AG08396 (cell line): ENCODE measurements at places on chromosomes 12 and 14.

DNA sequence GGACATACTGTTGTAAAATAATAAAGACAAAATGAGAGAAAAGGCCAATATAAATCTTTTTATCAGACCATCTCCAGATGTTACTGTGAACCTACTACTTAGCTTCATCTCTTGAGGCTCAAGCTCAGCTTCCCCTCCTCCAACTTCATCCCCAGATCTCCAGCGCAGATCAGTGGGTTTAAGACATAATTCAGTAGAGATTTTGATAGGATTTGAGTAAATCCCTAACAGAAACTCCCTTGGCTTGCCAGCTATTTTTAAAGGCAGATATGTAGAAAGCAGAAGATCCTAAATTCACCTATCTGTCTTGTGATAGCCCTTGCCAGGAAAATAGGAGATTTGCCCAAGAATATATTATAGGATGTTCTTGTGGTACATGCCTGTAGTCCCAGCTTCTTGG, 236.7 kb downstream of the FBXL14 start:
- no peak for DNase-seq

DNA sequence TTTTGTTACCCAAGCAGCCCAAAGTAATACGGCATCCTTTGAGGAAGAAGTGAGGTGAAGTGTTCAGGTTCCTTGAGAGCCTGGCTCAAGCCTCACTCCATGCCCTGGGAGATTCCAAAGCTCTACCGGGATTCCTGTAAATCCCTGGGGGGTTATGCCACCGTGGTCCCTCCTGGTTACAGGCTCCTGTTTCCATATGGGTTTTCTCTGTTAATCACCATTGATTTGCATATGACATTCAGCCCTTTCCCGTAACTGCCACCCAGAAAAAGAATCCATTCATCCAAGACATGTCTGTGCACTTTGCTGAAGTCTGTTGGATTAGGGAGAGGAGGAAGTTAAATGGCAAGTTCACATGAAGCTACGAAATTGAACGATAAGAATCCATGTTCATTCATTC, 27.9 kb upstream of the CCDC60 start:
- DNase-seq: no peak

GRCh38 chr12:43789941-43790340, 16.2 kb downstream of the TWF1 start:
- DNase-seq: no peak

GRCh38 chr14:47490353-47490752, 185.1 kb downstream of the MDGA2 start:
- no peak for DNase-seq

GRCh38 chr14:59331217-59331616, 134.0 kb downstream of the GPR135 start:
- DNase-seq: no peak

GRCh38 chr14:26833621-26834176, 235.9 kb upstream of the NOVA1 start:
- no peak for DNase-seq

- DNase-seq: no peak
Observed at GRCh38 chr12:45377815-45378214, 161.9 kb downstream of the ANO6 start.

- no peak for DNase-seq
Observed at GRCh38 chr12:65640489-65640901, 183.8 kb upstream of the HMGA2 start.

DNA sequence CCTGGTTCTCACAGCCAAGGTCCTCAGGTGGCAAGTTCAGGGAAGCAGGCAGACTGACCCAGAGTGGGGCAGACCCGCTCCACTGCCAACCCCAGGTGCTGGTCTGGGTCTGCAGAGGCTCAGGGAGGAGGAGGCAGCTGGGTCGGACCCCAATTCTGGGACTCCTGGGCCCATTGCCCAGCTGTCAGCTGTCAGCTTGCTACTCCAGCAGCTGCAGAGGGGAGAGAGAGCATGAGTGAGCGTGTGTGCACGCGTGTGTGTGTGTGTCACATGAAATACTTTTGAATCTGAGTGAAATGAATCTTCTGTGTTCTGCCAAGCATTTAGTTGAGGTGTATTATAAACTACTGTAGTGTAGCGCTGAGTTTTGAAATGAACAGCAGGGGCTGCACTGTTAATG, 30.8 kb downstream of the XRCC3 start:
- no peak for DNase-seq

DNA sequence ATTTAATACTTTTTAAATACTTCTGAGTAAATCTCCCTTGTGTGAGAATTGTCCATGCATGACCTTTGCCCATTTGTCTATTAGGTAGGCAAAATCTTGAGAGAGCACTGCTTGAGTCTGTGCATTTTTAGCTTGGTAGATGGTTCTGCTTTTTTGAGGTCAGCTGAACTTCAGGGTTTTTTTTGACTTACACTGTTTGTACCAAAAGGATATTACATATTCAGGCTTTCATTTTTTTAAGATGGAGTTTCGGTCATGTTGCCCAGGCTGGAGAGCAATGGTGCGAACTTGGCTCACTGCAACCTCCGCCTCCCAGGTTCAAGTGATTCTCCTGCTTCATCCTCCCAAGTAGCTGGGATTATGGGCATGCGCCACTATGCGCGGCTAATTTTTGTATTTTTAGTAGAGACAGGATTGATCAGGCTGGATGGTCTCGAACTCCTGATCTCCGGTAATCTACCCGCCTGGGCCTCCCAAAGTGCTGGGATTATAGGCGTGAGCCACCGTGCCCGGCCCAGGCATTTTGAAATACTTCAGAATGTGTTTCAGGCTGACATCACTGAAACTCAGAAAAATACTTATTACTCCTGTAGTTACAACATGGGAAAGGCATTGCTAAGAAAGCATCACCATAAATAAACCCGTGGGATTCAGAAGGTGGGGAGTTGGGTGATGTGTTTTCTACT, 11.1 kb downstream of the RASSF3 start:
- DNase-seq: peak; percentile 48

DNA sequence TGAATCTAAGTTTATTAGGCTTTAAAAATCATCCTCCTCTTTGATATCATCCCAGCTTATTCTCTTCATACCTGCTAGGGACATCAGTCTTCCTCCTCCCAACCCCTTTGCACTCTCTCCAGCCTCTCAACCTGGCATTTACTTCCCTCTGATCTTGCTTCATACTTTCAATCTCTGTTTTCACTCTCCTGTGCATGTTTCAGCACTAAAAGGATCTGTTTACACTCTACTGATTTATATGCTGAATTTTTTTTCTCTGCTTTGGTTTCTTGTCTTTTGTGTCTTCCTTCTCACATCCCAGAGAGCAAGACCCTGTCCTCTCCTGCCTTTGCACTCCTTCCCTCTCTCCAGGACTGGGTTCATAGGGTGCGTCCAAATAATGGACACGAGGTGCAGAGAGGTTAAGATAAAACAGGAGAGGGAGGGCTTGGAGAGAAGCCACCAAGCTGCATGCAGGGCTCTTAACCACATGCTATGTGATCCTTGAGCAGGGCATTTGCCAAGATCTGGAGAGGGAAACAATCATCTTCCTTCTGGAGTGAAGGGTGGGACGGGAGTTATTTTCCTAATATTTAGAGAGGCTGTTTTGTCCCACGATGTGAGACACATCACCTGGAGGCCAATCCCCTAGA, 3.0 kb upstream of the CISTR start:
- no peak for DNase-seq

DNA sequence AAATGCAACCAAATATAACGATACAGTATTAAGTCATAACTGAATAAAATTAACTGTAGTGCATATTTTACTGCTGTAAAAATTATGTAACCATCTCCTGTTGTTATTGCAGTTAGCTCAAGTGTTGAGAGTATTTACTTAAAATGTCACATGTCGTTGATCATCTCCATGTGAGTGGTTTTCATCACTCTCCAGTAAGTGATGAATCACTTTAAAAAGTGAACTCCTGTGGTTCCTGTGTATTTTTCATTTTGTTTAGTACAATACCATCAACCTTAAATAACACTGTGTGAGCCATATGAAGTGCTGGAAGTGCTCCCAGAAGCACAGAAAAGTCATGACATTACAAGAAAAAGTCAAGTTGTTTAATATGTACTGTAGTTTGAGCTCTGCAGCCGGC, 104.7 kb upstream of the SLCO1B1 start:
- no peak for DNase-seq

DNA sequence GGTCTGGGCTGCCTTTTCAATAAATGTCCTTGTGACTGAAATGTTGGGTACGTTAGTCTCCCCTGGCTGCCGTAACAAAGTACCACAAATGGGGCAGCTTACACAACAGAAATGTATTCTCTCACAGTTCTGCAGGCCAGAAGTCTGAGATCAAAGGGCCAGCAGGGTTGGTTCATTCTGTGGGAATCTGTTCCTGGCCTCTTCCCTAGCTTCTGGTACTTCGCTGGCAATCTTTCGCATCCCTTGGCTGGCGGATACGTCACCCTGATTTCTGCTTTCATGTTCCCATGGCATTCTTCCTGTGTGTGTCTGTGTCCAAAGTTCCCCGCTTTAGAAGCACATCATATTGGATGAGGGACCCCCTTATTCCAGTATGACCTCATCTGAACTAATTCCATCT, 95.8 kb upstream of the NCOR2 start:
- no peak for DNase-seq

DNA sequence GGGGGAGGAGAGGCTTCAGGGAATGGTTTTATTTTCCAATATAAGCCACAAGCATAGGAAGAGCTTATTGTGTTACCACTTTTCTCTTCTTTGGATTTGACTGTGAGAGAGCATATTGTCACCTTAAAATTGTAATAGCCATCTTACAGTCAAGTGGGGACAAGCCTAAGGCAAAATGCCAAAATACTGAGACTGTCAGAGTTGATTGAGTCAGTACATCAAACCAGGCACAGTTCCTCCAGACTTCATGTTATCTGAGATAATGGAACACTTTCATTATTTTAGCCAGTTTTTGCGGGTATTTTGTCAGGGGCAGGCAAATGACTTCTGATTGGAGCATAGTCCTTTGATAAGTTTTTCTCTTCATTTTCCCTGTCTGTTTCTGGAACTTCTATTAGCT, 19.5 kb upstream of the NUBPL start:
- DNase-seq: no peak

DNA sequence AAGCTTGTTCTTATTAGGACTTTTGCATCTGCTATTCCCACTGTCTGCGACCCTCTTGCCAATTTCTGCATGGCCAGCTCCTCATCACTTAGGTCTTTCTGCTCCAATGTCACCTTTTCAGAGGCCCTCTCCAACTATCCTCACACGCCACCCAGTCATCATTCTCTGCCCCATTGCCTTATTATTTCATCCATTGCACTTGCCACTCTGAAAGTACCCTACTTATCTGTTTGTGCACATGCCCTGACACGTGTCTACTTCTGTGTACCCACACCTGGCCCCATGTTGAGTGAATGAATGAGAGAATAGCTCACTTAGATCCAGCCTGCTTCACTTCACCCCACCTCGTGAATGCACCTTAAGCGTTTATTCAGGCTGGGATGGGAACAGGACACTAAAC, 218.7 kb upstream of the TBX3 start:
- DNase-seq: no peak

DNA sequence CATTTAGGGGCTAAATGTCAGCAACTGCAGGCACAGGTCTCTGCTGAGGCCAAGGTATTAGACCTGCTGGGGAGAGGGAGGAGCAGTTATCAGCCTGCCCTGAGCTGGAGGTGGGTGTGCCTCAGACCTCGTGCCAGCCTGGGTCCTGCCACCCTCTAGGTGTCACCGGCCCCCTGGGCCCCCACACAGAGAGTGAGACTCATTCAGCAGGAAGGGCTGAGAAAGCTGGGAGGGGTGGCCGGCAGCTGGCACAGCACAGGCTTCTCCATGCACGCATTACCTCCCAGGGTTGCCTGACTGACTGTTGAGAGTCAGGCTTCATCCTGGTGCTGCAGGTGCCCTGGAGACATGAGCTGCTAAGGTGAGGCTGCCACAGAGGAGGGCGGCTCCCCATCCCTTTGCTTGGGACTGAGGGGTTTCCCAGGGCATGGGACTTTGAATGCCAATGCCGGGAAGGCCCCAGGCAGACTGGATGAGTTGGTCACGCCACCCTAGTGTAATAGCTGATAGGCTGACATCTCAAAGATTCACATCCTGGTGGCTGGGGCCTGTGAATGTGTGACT, 75.3 kb upstream of the C14orf180 start:
- DNase-seq: no peak

GRCh38 chr14:73714656-73715081, 485 bp upstream of the PNMA1 start:
- DNase-seq: no peak

- DNase-seq: no peak
Observed at GRCh38 chr12:100324498-100324897, 32.4 kb upstream of the SLC17A8 start.

DNA sequence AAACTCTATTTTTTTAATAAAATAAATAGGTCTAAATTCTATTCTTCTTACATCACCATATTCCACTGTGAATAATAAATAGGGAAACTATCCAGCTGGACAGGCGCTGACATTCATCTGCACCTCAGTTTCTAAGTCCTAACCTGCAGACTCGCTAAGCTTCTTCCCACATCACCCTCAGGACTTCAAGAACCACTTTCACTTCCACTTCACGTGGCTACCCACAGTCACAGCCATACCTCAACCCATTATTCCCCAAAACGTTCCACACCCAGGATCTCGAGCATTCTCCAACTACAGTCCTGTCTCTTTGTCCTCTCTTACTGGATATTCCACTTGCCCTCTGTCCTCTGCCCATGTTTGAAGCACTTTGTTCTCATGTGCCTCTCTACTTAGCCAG, 71.1 kb downstream of the C2CD5 start:
- no peak for DNase-seq

GRCh38 chr12:108047071-108047550, 82.0 kb upstream of the WSCD2 start:
- no peak for DNase-seq

DNA sequence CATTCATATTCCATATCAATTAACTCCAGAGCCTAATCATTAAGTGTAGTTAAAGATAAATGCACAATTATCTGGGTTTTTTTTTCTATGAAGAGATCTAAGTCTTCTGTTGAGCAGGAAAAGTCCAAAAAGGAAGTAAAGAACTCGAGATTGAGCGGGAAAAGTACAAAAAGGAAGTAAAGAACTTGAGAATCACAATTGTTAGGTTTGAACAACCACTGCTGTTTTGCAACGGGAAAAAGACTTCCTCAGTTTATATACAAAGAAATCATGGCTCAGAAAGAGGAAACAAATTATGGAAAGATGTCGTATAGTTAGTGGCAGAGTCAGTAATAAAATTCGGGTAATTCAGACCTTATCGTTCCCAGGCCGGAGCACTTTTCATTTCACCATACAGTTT, 63.3 kb downstream of the PPP1R12A start:
- DNase-seq: no peak

GRCh38 chr12:93689076-93689834, 12.1 kb downstream of the CRADD start:
- no peak for DNase-seq

- DNase-seq: no peak
Observed at GRCh38 chr14:26180221-26180620, 417.6 kb downstream of the NOVA1 start.

- DNase-seq: no peak
Observed at GRCh38 chr14:93032421-93032936, 83.2 kb downstream of the ITPK1 start.

DNA sequence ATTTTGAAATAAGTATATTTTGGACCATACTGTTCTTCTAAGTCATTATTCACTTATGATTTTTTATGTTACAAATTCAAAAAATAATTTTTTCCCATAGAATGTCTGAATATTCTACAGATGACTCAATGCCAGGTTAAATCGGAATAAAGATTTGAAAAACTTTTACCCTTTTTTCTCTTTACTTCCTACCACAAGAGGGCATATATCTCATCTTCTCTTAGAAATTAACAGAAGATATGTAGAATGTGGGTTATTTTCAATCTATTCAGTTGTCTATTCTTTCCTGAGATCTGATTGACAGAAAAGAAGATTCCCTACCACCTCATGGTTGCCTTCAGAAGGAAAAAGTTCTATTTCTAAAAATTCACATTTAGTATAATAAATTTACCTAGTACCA, 53.0 kb upstream of the KITLG start:
- DNase-seq: no peak
